ENCODE measurements at places on chromosomes 3 and 15.

DNA sequence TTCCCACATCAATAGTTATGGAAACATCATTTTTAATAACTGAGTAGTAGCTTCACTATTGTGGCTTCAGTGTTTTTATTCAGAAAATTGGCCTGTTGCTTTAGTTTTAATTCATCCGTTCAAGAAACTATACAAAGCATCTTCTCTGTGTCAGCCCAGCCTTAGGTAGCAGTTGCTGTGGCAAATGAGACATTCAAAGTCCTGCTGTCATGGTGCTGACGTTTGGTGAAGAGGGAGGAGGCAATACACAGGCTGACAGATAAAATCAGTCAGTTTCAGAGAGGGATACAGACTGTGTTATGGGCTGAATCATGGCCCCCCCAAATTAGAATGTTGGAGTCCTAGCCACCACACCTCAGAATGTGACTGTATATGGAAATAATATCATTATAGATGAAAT, 56.5 kb downstream of the SLC7A14 start:
- DNase-seq, result no peak

DNA sequence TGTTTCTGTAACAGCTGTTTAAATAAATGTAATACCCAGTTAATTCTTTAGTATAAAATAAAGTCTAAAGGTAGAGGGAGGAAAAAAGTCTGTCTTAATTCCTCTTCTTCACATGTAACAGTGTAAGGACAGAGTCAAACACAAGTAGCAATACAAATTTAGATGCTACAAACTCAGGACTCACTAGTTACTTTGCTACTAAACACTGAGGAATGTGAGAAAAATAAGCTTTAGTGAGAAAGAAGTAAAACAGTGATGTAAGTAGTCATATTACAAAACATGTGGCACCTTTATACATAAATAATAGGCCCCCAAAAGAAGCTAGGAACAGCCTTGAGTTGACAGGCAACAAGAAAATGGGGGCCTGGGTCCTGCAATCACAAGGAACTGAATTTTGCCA, 113.0 kb downstream of the TBC1D5 start:
- DNase-seq, result no peak

DNA sequence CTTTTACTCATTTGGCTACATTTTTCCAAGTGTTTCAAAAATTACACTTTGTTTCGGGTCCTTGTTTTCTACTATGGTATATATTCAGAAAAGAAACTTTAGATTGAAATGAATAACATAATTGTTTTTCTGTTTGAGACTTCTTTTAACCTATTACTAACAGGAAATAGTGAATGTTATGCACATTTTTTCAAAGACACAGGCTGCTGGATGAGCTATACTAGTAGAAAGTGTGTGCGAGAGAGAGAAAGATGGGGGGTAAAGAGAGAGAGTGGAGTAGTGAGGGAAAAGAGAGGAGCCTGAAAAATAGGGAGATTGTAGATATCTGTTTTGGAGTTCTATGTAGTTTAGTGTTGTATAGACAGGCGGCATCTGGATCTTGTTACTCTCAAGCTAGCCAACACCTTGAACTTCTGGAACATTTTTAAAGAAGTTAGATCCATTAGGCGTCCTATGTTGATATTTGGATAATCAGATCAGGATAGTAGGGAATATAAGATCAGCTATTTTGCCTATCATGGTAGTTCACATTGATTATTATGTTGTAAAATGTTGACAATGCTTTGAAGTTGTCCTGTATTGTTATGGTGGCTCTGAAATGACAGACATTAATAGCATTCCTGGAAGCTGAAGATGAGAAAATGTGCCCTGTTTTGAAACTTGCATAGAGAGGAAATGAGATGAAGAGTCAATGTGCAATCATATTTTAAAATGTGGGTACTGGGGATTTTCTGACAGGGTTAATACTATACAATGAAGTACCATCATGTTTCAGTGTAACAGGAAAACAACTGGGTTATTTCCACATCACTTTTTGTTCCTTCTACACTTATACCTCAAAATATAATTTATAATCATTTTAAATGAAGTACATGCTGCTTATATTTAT, 2.6 kb downstream of the RBMS3 start:
- DNase-seq, result no peak

DNA sequence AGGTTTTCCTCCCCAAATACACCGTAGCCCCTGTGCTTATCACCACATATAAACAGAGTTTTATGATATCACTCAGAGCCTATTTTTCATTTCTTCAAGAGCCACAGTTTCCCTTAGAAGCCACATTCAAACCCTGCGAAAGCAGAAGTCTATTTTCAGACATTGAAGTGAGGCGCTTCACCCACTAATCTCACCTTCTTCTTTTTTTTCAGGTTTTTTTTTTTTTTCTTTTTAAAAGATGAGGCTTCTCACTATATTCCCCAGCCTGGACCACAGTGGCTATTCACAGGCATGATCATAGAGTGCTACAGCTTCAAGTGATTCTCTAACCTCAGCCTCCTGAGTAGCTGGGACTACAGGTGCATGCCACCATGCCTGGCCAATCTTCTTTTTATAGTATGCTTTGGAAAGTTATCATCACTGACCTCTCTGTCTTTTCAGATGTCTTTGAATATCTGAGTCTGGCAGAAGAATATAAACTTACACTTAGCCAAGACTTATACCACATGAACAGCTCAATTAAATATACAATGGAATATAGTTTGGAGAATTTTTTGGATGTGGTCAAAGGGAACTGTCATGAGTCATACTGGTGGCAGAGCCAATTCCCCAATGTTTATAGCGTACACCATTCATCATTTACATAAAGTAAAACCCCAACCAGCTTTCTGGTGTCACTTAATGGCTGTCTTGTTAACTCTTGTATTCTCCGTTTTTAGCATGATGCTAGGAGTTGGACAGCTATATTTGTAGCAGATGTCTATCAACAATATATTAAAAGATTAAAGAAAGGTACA, 59.7 kb upstream of the CCDC50 start:
- no peak for DNase-seq

GRCh38 chr3:194231929-194232832, 96.2 kb downstream of the HES1 start:
- no peak for DNase-seq

DNA sequence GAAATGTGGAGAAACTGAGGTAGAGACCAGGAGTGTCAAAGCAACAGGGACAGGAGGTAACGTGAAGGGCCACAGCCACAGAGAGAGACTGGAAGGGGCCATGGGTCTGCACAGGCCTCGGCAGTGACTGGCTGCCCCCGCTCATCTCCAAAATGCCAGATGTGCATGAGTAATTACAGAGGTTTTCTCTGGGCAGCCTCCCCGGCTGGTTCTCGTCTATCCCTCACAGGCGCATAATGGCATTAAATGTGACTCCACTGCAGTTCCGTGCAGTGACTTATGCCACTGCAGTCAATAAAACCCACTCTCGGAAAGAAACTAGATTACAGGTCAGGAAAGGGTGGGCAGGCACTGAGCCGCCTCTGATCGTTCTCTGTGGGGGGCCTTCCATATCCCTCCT, 74.7 kb downstream of the WDR76 start:
- no peak for DNase-seq

GRCh38 chr3:136734382-136735070, 17.7 kb downstream of the STAG1 start:
- DNase-seq, result no peak

DNA sequence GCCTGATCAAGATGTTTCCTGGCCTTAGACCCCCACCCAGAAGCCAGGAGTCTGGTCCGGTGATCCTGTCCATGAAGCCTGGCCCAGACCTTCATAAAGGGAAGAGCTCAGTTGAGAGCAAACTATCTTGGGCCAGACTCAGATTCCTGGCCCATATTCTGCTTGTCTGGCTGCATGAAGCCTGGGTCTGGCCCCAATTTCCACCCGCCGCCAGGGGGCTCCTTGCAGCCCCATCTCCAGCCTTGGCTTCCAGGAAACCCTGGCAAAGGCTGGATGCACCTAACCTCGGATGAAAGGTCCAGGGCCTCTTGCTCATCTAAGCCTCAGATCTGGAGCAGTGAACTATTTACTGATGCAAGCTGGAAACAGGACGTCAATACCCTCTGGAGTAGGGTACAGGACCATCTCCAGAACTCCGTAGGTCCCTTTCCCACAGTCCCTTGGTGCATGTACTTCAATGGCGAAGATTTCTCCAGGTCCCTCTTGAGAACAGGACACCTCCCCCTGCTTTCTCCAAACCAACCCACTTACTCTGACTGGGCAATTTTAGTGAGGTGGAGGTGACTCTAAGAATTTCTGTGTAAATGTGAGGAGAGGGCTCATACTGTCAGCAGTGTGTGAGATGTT, 5.6 kb downstream of the FOXL2 start:
- DNase-seq, result peak; percentile 65

- no peak for DNase-seq
Measured at GRCh38 chr3:173096994-173097785, 43.8 kb downstream of the SPATA16 start.

- no peak for DNase-seq
Measured at GRCh38 chr3:120416868-120417267, 33.9 kb downstream of the FSTL1 start.

DNA sequence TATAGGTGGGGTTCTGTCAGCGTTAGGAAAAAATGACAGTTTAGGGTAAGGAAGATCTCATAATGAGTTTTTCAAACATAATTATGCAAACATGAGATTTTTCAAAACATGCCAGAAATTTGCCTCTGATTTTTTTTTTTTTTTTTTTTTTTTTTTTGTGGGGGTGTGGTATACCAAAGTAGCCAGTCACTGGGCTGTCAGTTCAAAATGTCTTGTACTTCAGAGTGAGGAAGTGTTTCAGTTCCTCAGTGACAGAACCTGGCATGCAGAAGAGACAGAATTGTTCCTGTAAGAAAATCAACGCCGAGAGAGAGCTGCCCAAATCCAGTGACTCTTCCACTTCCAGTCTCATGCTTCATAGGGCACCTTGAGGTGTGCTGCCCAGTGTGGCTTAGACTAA, 9.7 kb downstream of the NCBP2 start:
- no peak for DNase-seq

DNA sequence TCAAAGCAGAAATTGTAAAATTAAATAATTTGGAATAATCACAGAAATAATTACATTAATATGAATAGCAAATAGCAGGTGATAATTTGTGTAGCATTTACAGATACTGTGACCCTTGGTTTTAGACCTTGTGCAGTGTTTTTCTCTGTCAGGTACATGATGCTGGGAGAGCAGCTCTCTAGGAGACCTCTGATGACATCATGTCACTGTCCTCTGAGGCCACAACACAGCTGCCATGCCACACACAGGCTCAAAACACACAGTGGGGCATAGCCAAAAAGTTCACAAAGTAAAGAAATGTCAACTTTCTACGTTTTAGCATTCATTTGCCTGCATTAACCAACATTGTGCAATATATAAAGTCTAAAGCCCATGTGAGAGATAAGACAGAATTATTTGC, 71.8 kb upstream of the ZBTB20 start:
- no peak for DNase-seq

- DNase-seq, result no peak
Measured at GRCh38 chr15:68599153-68599545, 20.4 kb downstream of the CORO2B start.

GRCh38 chr3:9622438-9622837, 26.9 kb upstream of the MTMR14 start:
- no peak for DNase-seq

DNA sequence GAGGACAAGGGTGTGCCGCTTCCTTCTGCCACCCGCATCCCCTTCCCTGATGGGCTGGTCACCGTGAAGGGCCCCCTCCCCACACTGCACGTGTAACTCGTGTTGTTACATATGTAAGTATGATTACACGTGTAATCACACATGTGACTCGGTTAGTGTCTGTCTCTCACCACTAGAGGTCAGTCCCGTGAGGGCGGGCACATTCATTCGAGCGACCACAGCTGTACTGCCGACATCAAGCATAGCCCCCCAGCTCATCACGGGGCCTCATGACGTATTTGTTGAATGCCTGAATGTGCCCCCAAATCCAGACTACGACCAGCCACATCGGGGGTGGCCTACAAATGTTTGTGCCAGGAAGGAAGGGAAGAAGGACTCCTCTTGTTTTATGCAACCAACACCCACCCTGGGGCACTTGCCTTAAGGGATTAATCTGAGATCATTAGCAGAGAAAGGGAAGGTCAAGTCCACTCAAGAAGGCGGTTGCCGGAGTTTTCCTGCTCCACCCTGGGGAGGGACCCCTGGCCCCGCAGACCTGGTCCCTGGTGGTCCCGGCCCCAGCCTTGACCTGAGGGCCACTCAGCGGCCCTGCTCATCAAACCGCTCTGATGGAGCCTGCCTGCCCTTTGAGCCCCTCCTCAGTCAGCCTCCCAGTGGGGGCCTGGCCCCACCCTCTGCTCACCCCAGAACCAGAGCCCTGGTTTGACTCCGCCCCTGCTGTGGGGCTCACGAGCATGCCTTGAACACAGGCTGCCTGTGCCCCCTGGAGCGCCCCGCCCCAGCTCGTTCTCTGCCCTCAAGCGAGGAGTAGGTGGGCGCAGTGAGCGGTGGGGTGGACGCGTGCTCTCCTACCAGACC, 52.8 kb downstream of the RGMA start:
- peak; percentile 71 for DNase-seq

DNA sequence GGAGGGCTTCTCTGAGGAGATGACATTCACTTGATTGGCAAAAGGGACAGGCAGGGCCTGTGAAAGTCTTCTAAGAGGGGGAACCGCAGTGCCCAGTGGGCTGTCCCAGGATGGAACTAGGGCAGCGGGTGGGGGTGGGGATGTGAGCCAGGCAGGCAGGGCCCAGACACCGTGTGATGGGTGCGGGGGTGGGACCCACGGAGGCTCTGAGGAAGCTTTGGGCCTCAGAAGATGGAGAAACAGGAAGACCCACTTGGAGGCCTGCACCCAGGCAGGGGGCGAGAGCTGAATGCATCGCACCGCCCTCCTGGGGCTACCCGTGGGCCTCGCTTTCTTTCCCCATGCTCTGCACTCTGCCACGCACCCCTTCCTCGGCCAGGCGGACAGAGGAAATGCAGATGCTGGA, 32.9 kb upstream of the ACAD9 start:
- DNase-seq, result no peak

DNA sequence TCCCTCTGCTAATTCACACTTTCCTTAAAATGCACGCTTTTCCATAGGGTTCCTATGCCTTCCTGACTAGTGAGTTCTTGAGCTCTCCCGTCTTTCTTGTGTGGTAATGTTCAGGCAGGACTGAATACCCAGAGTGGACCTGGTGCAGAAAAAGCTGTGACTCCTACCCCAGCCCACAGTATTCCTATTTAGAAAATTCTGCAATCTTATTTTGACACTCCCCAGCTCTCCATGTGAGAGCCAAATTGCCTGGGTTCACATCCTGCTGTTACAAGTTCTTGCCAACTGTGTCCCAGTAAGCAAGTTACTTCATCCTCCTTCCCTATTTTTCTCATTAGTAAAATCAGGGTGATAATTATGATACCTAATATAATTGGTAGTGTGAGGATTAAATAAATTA, 290.8 kb upstream of the SLCO3A1 start:
- DNase-seq, result no peak

DNA sequence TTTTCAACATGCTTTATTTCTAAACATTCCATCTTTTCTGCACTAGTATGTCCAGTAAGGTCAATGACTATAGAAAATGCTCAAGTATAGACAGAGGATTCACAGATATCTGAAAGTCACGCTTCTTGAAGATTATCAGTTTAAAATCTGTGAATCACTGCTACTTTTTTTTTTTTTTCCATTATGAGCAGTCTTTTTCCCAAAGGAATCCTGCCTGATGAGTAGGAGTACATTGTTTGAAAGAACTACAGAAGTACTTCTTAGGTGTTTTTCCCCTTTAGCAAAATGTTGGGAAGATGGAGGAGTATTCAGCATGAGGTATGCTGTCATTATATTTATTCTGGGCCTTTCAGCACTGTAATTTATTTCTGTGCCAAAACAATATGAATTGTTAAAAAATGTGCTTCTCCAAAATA, 266.2 kb downstream of the NLGN1 start:
- no peak for DNase-seq

Measured in hepatic stellate cell (primary cell).